Osteoblast (primary cell): ENCODE measurements at places on chromosomes 1 and 21. TPM values are rescaled to one million over a fixed set of nuclear protein-coding genes. Genes with fewer than 3 reads are reported as not detected.

The CIART gene
- 15.6 and 16.3 TPM in 2 replicates for total RNA-seq

The RER1 gene
- 77.8 and 95.2 TPM in 2 replicates for total RNA-seq

The OXCT2 gene
- 1.1 and 1.2 TPM in 2 replicates for total RNA-seq

The CFHR5 gene
- total RNA-seq: not detected in 2 replicates

The DCLRE1B gene
- total RNA-seq: 3.6 and 4.7 TPM in 2 replicates

The GCSAML gene
- total RNA-seq: not detected in 2 replicates
